ENCODE measurements at places on chromosomes 11 and 22.
A peak's percentile ranks its signal among the peaks of the same experiment; 100 is the strongest.

DNA sequence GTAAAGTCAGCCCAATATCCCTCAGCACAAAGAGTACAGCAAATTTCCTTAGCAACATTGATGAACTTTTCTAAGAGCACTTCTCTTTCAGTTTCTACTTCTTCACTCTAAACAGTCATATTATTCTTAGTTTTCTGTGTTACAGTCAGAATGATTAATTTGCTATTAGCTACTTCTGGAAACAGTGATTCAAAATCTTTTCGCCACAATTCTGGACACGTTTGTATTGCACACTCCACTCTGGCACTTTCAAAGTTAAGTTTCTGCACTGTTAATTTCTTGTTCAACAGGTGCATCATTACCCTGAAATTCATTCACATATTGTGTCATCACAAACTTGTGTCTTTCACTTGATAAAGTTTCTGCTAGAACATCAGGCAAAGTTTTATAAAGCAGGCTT lies 22.5 kb downstream of the ABTB2 start:
- no peak for DNase-seq

- no peak for DNase-seq
Observed at GRCh38 chr11:113396690-113397089, 9.1 kb downstream of the ANKK1 start.

- DNase-seq = no peak
Observed at GRCh38 chr22:24063986-24064385, 52.9 kb downstream of the CABIN1 start.

- DNase-seq = no peak
Observed at GRCh38 chr11:103862094-103862801, 174.2 kb upstream of the DDI1 start.

DNA sequence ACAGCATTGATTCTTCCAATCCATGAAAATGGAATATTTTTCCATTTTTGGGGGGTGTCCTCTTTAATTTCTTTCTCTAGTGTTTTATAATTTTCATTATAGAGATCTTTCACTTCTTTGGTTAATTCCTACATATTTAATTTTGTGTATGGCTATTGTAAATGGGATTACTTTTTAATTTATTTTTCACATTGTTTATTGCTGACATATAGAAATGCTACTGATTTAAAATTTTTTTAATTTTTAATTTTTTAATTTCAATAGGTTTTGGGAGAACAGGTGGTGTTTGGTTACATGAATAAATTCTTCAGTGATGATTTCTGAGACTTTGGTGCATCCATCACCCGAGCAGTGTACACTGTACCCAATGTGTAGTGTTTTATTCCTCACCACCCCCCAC lies 26.6 kb upstream of the OOSP4B start:
- DNase-seq = no peak

- no peak for DNase-seq
Observed at GRCh38 chr11:95565724-95566141, 223.8 kb downstream of the FAM76B start.

DNA sequence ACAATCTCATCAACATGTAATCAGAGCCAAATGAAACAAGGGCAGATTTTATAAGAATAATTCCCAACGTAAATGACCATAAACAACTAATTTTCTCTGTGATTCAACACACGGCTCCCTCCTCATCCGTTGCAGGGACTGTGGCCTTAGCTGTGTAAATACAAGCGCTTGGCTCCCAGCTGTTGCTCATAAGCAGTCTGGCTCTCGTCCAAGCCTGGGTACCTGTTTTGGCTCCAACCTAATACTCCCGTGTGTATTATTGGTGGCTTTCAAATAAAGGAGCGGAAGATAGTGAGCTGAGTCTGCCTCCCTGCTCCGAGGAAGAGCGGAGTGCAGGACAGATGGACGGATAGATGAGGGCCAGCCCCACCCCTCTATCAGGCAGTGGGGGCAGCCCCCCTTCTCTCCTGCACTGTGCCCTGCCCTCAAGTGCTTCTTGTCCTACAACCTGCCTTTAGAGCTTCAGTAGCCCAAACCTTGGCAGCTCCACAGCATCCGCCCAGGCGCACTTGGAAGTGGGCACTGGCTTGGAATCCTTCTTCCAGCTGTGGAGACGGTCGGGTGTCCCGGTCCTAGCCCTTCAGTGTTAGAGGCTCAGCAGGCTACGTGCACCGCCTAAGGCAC lies 670.9 kb downstream of the BRD1 start:
- no peak for DNase-seq

DNA sequence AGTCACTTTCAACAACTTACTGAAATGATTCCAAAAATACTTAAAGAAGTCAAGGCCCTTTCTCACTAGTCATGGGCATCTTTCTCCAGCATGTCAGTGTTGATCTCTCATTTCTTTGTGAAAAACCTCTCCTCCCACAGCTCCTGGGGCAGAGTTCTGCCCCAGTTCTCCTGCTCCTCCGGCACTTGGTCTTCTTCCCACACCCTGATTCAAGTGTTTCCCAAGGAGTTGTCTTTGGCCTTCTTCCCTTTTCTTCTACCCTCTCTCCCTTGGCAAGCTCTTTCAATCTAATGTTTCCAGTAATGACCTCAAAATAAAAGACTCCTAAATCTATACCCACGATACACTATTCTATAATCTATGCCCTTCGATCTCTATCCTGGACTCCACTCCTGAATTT lies 42.1 kb upstream of the CCDC34 start:
- DNase-seq = no peak

DNA sequence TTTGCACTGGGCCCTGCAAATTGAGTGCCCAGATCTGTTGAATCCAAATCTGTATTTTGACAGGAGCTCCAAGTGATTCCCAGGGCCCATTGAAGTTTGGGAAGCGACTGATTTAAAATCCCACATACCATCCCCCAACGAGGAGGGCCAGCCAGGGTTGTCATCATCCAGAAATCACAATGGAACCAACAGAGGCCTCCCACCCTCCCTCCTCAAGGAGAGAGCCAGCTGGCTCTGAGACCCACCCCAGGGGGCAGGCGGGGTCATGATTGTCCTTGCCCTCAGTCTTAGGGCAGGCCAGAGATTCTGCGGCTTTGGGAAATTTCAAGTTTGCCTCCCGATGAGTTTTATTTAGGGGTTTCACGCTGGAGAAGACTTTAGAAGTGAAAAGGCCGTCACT lies 358.2 kb downstream of the MN1 start:
- no peak for DNase-seq

- DNase-seq = peak; percentile 54
Observed at GRCh38 chr22:26502688-26503561, 9.3 kb downstream of the TFIP11 start.

GRCh38 chr22:45538281-45538680 lies 35.6 kb downstream of the FBLN1 start:
- no peak for DNase-seq

DNA sequence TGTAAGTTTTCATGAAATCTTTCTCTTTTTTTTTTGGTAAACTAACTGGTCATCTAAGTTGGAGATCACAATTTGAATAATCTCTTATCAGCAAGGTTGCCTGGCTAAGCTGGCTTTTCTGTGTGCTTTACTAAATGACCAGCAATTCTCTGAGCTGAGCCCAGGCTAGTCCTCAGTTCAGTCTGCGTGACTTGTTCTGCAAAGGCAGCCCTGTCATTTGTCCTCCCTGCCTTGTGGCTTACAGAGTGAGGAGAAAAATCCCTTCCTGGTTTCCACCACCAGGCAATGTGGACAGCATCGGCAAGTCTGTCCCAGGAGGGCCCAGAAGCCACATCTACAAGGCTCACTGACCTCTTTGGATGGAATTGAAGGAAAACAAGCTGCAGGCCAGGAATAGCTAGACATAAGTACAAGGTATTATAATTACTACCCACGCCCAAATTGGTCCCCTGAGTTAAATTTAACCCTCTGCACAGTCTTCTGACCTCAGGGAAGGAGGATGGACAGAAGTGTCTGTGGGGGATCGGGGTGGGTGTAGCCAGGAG lies 108.6 kb downstream of the SCN3B start:
- DNase-seq = no peak

- peak; percentile 84 for DNase-seq
Observed at GRCh38 chr11:61695917-61696316, 15.7 kb downstream of the DAGLA start.

DNA sequence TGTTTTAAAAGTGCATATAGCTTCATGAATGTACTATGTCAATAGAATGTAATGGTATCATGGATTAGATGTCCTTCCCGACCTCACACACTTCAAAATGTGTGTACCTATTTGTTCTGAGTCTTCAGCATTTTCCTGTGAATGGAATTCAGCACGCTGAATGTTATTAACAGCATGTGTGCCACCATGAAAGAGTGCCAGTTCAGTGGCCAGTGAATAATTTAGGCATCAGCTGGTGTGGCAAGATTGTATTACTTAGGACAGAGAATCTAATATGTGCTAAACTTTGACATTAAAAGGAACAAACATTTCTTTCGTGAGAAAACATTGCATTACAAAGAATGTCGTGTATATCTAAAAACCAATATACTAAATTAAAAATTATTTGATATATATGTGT lies 46.4 kb downstream of the HIPK3 start:
- DNase-seq = no peak

GRCh38 chr11:126502159-126502558 lies 146.7 kb downstream of the ST3GAL4 start:
- no peak for DNase-seq

DNA sequence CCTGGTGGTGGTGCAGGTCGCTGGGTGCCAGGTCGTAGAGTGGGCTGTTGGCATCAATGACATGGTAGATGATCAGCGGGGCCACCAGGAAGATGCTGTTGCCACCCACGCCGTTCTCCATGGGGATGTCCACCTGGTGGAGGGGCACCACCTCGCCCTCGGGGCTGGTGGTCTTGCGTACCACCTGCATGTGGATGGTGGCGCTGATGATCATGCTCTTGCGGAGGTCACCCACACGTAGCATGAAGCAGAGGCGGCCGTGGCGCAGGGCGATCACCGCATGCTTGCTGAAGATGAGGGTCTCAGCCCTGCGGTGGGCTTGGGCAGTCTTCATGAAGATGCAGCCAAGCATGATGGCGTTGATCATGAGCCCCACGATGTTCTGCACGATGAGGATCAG lies 1.2 kb downstream of the KCNJ11 start:
- DNase-seq = no peak

GRCh38 chr11:124920356-124920755 lies 1.3 kb downstream of the HEPN1 start:
- no peak for DNase-seq

GRCh38 chr11:68775951-68776388 lies 24.6 kb upstream of the TESMIN start:
- no peak for DNase-seq

- DNase-seq = no peak
Observed at GRCh38 chr11:82303671-82304070, 430.0 kb downstream of the FAM181B start.

GRCh38 chr11:120499859-120500258 lies 11.7 kb upstream of the GRIK4 start:
- DNase-seq = no peak

DNA sequence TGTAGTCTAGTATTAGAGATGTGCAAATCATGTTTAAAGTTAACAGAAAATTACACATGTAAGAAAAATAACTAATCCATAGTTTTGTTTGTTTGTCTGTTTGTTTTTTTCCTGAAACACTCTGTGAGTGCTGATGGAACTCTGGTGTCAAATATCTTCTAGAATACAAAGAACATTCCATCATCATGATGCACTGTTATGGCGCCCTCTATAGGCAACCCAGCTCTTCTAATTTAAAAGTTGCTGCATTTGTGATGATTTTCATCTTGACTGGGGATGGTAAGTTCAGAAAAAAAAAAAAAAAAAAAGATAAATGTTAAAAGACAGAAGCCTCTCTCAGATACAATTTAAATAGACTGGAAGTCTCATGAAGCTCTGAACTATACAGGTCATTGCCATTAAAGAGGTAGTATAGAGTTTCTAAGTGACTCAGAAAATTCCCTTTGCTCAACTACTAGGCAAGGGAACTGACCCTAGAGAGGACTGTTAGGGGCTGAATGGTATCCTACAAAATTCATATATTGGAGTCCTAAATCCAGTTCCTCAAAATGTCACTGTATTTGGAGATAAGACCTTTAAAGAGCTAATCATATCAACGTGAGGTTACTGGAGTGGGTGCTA lies 597.2 kb upstream of the ANO3 start:
- DNase-seq = no peak

DNA sequence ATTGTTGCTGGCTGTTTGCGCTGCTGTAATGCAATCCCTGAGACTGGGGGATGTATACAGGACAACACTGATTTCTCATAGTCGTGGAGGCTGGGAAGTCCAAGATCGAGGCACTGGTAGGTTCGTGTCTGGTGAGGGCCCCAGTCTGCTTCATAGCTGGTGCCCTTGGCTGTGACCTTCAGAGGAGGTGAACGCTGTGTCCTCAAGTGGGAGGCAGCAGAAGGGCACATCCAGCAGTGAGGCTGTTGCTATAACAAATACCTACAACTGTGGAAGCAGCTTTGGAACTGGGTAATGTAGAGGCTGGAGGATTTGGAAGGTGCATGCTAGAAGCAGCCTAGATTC lies 21.3 kb downstream of the KRTAP5-5 start:
- DNase-seq = no peak

- DNase-seq = no peak
Observed at GRCh38 chr11:61885166-61885778, 6.1 kb downstream of the FADS3 start.

DNA sequence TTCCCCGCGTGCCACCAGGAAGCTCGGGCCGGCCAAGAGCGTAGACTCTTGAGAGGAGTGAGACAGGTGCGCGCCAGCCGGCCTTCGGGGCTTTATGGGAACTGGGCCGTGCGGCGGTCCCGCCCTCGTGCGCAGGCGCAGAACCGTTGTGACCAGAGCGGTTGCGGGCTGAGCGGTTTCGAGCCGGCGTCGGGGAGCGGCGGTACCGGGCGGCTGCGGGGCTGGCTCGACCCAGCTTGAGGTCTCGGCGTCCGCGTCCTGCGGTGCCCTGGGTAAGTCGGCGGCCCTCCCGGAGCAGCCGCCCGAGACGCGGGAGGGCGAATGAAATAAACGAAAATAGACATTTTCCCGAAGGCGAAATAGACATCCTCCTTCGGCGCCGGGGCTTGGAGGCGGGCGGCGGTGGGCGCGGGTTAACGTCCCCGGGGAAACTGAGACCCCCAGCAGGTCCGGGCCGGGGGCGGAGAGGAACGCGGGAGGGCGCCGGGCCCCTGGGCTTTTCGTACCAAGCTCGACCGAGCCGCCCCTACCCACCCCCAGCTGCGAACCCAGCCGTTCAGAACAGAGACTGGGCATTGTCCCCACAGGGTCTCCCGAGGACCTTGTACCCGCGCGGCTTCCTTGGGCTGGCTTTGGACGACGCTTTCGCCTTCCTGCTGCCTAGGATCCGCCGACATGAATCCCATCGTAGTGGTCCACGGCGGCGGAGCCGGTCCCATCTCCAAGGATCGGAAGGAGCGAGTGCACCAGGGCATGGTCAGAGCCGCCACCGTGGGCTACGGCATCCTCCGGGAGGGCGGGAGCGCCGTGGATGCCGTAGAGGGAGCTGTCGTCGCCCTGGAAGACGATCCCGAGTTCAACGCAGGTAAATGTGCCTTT lies at the start of gene ASRGL1:
Gene ASRGL1 (plus strand): TSS at position 146 of the 879 bp plus-strand sequence. CDS start 530 bp downstream, at position 676.
- peak; percentile 41 for DNase-seq

DNA sequence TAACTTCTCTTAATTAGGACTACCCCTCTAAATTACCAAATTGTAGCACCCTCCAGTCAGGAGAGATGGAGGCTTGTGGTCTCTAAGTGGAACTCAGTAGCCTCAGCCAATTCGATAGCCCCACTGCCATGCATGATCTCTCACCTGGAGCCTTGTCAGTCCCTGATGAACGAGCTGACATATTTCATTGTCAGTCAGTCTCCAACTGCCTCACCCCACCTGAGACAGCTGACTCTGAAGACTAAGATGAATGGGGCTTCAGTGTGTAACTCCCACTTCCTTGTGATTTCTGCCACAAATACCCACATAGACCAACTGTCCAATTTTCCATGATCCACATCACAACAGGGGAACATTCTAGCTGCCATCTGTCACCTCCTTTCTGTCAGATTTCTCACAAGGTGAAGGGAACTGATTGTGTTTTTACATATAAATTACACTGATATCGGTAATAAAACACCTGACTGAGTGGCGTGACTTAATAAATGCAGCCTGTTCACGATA lies 206.5 kb downstream of the FAM181B start:
- no peak for DNase-seq

Measured in stimulated activated naive CD4-positive, alpha-beta T cell (primary cell).